NCI-H69 (cell line): ENCODE measurements at places on chromosomes 16 and 17.

- DNase-seq, result peak; percentile 3
Measured at GRCh38 chr17:63267846-63268245, 178.3 kb downstream of the CYB561 start.

DNA sequence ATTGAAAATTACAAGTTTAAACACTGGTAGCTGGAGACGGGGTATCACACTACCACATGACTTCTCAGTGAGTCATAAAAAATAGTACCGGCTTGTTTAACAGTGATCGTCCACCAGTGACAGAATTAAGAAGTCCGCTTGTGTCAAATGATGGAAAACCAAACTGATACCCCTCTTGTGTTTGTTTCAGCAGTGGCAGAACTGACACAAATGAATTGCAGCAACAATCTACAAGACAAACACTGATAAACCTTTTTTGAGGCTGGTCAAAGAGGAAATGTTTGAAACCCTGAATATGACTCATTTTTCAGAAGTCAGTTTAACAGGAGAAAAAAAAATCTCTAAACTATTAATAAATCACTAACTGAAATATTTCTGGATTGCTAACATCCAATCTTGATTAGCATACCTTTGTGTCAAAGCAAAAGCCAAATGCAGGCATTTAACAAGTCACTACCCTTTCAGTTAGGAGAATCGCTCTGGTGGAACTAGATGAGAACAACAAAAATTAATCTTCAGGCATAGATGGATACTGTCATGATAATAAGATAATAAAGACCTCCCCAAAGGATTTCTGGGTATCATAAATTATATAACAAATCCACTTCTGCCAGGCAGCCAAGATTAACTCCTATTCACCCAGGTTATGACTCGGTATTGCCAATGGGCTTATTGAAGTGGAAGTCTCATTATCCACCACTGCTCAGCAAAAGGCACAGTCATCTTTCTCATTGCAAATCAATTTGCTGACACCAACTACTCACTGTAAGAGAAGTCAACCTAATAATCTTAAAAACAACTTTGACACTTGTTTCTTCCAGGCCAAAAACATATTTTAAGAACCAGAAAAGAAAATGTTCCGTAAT is 20.8 kb downstream of the DCUN1D3 start:
- DNase-seq, result no peak

DNA sequence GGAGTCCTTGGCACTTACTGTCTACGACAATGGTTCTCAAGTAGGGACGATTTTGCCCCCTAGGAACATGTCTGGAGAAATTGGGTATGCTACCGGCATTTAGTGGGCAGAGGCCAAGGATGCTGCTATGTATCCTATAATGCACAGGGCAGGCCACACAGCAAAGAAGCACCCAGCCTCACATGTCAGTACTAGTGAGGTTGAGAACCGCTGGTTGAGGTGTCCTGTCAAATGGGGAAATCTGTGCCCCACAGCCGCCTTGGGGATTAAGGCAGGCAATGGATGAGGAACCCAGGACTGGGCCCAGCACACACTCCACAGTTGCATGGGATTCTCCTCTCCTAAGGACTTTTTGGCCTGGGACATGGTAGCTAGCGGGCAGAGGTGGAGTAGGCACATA is 86.7 kb upstream of the TOB1 start:
- peak; percentile 42 for DNase-seq

GRCh38 chr17:74303305-74303704 is 22.7 kb upstream of the KIF19 start:
- DNase-seq, result no peak

GRCh38 chr17:77439189-77440018 is 298.6 kb downstream of the SEC14L1 start:
- DNase-seq, result peak; percentile 56

DNA sequence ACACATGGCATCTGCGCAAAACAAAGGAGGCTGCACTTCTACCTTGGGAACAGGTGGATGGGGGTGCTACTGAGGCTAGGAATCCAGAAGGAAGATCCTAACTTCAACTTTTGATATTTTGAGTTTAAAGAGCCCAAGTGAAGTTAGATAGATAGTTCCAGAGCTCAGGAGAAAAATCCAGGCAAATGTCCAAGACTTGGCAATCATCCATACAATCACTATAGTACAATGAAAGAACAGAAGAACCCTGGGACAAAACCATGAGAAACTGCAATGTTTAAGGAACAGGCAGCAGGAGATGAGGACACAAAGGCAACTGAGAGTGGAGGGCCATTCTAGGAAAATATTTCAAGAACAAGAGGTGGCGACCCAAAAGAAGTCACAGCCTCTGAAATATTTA is 12.4 kb downstream of the CDYL2 start:
- DNase-seq, result no peak

DNA sequence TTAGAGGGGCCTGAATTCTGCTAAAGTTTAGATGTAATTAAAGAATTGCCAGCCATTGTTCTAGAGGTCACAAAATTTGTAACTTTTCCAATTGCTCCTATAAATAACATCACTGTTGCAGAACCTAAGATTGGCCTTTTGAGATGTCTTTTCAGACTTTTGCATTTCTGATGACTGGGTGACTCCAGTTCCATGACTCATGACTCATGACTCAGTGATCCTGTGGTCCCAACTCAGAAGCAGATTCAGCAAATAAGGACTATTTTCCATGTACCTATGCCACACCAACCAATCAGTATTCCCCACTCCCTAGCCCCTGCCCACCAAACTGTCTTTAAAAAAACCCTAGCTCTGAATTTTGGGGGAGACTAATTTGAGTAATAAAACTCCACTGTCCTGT is 740.9 kb downstream of the CDH8 start:
- no peak for DNase-seq

- DNase-seq, result no peak
Measured at GRCh38 chr16:68894714-68895113, 51.4 kb downstream of the TANGO6 start.

DNA sequence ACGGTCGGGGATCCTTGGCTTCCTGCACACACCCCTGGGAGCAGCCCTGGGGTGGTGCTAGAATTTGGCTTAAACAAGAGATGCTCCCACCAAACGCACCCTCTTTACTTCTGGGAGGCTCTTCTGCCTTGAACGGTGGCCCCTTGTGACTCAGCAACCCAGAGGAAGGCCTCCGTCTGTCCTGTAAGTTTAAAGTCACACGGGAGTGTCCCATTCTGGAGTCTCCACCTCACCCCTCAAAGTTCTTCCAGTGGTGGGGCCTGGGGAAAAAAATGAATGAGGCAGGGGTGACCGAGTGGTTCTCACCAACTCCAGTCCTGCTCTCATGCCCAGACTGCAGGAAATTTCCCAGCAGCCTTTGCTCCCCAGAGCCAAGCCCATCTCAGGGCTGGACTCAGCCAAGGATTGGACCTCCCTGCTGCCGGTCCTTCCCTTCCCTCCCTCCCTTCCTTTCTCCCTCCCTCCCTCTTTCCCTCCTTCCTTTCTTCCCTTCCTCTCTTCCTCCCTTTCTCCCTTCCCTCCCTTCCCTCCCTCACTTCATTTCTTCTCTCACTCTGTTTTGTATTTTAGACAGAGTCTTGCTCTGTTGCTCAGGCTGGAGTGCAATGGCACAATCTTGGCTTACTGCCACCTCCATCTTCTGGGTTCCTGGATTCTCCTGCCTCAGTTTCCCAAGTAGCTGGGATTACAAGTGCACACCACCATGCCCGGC is 11.4 kb downstream of the ITGAD start:
- DNase-seq, result no peak

GRCh38 chr17:18946536-18946935 is 5.4 kb upstream of the SLC5A10 start:
- DNase-seq, result no peak

DNA sequence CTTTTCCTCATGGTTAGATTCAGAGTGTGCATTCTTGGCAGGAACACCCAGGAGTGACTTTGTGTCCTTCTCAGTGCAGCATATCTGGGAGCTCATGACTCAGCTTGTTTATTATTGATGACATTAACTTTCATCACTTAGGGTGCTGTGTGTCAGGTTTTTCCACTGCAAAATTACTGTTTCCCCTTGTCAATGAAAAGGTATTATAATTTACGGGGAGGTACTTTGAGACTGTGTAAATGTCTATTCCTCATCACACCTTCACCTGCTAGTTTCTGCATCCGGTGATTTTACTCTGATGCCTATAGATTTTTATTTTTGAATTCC is 50.5 kb downstream of the WWP2 start:
- DNase-seq, result no peak

DNA sequence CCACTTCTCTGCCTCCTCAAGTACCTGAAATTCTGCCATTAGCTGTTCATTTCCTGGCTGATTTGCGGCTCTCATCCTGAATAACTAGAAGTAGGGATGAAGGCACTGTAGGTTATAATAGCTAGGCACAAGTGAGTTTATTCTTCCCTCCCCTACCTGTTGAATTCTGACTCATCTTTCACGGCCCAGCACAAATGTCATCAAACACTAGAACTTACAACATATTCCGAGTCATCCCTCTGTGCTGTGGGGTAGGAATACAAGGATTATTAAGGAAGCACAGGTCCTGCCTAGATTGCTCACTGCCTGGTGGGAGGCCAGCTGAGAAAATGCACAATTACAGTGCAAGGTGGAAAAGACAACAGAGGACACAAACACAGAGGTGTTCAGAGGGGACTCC is 103.7 kb upstream of the ASIC2 start:
- DNase-seq, result no peak

- no peak for DNase-seq
Measured at GRCh38 chr17:19342611-19343255, 19.8 kb downstream of the B9D1 start.

DNA sequence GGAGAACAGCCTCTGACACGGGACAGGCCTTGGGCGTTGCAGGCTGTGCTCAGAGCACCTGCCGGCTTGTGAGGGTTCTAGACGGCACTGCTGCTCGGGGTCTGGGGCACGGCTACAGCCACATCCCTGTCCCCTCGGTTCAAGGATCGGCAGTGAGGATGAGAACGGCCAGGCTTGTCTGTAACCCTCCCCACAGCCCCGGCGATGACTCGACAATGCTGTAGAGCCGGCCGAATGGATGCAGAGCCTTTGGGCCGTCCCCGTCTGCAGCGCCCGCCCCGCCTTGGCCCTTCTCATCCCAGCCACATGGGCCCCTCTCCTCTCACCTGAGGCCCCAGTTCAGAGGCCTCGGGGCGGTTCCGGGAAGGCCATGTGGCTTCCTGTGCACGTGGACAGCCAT is 49.0 kb upstream of the METRNL start:
- DNase-seq, result no peak

DNA sequence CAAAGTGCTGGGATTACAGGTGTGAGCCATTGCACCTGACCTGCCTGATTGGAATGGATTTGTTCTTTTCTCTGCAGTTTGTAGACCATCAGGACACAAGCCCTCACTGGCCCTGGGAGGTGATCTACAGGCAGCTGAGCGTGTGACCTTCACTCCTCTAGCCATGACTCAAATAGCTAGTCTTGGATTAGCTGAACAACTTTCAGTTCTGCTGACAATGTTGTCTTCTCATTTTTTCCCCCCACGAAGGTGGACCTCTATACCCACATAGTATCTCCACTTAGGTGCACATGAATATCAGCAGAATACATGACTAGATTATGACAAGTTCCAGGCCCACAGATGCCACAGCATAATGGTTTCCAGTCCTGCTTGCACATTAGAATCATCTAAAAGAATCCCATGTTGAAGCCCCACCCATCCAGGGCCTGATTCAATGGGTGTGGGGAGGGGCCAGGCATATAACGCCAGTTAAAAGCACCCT is 36.8 kb downstream of the HS3ST3B1 start:
- DNase-seq, result no peak

DNA sequence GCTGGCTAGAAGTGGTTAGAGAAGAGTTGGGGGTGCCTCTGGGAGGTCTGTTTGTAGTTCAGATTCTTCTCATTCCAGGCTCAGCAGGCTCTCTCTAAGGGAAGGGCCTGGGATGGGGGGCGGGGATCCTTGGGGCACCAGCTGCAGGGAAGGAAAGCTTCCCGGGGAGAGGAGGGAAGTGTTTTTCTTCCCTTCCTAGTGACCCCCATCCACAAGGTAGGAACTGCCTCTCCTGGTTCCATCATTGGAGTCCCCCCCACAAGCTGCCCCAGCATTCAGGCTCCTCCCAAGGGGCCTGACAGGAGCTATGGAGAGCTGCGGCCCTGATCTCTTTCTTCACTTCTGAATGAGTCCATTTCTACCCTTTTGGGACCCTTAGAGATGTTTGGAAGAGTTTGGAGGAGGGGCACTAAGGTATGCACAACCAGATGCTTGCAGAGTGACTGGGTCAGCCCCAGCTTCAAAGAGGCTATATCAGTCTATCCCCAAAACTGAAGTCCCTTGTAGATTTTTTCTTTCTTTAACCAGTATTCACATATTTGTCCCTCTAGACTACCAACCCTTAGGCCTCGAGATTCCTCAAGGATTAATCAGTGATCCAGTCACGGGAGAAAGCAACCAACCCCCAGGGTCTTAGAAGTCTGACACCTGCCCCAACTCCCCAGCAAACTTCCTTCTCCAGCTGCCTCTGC is 13.9 kb upstream of the FZD2 start:
- DNase-seq, result no peak

DNA sequence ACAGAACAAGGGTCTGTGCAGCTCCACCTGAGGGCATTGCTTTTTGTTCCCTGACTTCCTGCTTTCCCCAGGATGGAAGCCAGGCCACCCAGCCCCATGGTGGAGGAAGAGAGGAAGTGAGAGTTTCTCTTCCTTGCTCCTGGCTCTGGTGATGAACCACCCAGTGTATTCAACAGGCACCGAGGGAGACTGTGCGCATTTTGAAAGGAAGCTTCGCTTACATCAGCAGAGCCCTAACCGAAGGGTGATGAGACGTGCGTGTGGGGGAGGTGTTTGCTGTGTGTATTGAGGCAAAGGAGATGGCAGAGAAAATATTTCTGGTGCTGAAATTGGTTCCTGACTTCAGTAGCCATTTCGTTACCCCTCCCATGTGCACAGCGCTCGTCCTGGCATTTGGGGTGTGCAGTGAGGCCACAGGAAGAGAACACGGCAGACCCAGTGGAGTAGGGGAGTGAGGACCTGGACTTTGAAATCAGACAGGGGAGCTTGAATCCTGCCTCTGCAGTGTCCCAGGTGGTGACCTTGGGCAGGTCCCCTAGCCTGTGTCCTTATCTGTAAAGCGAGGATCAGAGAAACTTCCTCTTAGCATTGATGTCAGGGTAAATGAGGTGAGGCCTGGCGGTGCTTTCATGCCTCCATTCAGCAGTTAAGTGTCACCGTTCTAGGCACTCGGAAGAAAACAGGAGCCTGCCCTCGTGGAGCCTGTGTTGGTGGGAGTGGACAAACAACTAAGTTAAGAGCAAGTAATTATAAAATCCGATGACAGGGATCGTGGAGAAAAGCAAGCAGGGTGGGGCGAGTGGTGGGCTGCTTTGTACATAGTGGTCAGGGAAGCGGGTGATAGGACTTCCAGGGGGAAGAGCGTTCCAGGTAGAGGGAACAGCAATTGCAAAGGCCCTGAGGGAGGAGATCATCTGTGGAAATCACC is 7.4 kb downstream of the CMIP start:
- DNase-seq, result peak; percentile 5
